ENCODE measurements at places on chromosomes 7 and 10.

GRCh38 chr7:100802951-100803350, 24.4 kb downstream of the EPHB4 start:
- DNase-seq: no peak

DNA sequence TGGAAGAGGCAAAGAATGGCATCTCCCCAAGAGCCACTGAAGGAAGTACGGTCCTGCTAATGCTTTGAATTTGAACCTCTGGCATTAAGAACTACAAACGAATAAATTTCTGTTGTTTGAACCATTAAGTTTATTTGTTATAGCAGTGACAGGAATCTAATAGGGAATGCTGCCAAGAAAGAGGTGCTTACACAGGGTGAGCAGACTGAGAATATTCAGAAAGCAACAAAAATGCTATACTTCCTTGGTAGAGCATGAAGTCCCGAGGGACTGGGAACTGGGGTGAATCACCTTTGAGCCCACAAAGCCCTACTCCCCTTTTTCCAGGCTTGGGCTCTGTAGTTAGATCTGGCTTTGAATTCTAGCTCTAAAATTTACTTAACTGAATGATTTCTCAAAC, 45.0 kb downstream of the PANK1 start:
- DNase-seq: no peak

DNA sequence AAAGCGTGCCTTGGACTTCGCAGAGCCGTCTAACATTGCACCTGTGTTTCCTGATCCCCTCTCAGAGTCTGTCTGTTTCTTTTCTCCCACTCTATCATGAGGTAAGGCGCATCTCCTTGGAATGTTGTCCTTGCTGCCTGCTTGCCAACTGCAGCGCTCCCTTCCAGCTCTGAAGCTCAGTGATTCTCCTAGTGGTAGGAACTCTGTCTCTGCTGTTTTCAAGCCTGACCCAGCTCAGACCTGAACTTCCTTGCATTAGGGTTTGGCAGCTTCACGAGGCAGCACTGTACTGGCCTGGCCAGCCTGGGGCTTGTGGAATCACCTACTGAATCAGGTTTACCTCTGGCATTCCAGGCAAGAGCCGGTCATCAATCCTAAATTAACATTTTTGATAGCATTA, 123.9 kb downstream of the CREB5 start:
- DNase-seq: no peak

DNA sequence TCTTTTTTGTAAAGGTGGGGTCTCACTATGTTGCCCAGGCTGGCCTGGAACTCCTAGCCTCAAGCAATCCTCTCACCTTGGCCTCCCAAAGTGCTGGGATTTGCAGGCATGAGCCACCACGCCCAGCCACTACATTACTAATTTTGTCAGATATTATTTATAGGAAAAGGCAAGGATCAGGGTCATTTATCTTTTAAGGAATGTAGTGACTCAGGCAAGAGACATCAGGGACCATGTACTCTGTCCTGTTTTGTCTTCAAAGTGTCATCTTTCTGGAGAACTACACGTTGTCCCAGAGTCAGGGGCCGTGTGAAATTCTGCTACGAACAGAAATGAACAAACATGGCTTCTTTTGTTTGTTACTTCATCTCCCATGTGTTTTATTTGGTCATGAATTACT, 105.3 kb downstream of the NPTX2 start:
- DNase-seq: no peak

- DNase-seq: no peak
Measured at GRCh38 chr7:73980206-73980605, 47.8 kb upstream of the ELN start.

GRCh38 chr10:1402016-1402770, 335.1 kb downstream of the ADARB2 start:
- no peak for DNase-seq

GRCh38 chr7:6057316-6058129, 26.3 kb downstream of the ANKRD61 start:
- no peak for DNase-seq

- DNase-seq: no peak
Measured at GRCh38 chr10:133032976-133033741, 54.6 kb upstream of the ADGRA1 start.

DNA sequence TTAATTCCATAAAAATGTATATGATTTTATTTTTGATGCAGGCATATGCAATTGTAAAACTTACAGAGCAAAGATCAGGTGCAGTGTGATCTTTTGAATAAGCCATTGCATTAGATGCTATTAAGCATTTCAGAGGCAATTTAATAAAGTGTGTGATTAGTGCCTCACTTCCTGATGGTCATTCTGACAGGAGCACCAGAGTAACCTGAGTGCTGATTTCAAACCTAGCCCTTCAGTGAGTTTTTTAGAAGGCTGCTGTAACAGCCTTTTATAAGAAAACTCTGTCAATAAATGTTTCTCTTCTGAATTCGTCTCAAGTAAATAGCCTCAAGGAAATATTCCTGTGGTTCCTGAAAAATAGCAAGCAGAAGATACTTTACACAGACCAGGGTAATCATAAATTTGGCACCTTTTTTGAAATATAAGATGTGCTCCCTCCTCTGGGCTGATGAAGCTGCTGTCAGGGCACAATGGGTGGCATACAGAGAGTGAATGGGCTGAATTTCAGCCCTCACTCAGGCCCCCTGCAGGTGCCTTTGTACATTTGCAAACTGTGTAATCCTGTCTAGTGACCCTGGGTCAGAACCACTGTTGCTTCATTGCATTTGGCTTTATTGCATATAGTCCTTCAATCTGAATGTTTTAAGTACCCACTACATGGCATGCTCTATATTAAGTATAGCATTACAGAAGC, 193.7 kb upstream of the CSTF2T start:
- no peak for DNase-seq

GRCh38 chr7:158904599-158904998, 48.2 kb downstream of the DYNC2I1 start:
- DNase-seq: no peak

- peak; percentile 75 for DNase-seq
Measured at GRCh38 chr10:28991333-28992270, 297.3 kb upstream of the LYZL1 start.

DNA sequence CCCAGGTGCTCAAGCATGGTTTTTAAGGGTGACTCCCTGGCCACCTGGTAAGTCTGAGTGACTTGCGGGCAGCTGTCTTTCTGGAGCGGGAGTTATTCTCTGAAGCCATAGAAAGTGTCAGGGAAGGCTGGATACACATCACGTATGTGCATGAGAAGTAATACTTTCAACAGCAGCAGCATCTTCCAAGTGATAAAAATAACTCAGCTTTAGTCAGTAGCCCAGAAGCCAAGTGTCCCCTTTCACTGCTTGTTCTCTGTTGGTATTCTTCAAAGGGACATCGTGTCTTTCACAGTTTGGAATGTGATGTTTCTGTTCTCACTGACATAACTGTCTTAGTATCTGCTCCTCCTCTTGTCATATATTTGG, 97.6 kb downstream of the KIAA1217 start:
- DNase-seq: no peak

DNA sequence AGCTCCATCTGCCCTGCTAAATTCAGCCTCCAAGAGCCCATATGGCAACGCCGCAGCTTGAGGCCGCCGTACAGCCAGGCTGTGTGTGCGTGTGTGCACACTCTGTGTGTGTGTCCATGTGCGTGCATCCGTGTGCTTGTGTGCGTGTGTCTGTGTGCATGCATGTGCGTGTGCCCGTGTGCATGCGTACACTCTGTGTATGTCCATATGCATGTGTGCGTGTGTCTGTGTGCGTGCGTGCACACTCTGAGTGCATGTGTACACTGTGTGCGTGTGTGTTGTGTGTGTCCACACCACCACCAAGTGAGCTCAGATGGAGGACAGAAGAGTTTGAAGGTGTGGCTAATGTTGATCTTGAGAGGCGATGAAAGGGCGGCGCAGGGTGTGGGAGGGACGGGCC, 30.0 kb downstream of the SMKR1 start:
- no peak for DNase-seq

DNA sequence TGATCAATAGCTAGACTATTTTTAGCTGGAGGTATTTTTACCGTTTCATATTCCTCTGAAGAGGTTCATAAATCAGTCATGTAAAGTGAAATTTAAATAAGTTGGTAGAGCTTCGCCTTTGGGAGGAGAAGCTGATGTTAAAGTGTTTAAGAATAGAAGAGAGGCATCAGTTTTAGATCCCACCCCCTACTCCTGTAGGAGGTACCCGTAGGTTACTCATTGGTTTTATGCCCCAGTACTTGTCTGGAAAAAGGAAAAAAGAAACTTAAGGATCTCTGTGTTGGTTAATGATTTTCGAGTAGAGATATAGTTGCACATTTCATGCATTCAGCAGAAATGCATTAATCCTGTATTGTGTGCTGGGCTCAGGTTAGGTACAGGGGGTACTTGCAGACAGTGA, 8.7 kb downstream of the ZNF365 start:
- DNase-seq: no peak

- no peak for DNase-seq
Measured at GRCh38 chr10:4685904-4686643, 139.9 kb upstream of the AKR1E2 start.

DNA sequence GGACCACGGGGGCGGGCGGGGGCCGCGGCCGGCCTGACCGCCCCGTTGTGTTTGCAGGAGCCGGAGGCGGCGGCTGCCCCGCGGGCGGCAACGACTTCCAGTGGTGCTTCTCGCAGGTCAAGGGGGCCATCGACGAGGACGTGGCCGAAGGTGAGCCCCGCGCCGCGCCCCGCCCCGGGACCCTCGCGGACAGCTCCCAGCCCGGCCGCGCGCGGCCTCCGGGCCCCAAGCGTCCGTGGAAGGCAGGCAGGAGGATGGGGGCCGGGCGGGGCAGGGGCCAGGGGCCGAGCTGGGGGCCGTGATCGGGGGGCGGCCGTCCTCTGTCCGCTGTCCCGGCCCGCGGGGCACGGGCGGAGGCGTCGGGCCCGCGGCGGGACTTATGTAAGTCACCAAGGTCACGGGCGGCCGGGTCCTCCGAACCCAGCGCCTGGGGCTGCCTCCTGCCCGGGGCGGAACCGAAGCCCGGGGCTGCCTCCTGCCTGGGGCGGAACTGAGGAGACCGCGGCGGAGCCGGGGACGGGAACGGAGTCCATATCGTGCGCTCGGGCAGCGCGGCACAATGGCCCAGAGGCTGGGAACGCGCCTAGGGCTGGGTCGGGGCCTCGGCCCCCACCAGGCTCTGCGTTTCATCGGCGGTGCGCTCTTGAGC, 497 bp downstream of the PPP2R2D start:
- DNase-seq: no peak

DNA sequence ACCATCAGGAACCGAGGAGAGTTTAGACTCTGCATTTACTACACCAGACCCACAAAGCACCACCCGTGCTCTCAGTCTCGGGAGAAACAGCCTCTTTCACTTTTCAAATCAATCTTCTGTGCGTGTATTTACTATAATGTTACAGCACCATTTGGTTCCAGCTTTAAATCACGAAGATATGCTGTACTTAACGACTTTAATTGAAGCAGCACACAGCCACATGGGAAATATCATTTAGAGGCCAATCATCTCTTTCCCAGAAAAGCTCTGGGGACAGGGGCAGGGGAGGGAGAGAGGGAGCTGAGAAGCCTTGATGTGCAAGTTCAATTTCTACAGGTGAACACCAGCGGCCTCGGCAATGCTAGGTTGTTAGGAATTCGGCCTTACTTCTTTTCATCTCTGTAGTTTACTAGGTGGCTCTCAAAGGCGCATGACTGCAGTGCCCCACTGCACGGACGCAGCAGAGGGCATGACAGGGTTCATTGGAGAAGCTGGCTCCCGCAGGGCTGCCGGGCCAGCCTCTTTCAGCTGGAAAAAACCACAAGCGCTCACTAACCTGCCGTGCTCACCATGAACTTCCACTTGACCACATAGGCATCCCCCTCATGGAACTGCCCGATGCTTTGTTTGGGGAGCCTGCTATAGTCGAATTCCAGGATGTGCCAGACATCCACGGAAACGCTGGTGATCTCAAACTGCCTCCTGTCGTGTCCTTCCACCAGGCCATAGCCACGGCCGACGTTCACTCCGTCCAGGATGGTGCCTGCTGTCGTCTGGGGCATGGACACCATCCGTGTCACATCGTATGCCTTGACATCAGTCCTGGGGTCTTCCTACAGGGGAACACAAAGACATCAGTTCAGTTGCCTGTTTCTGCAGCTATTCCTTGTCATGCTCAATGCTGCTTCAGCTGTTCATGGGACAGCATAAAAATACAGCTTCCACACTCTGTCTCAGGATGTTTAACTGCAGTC, 154.5 kb downstream of the SVIL start:
- DNase-seq: no peak

DNA sequence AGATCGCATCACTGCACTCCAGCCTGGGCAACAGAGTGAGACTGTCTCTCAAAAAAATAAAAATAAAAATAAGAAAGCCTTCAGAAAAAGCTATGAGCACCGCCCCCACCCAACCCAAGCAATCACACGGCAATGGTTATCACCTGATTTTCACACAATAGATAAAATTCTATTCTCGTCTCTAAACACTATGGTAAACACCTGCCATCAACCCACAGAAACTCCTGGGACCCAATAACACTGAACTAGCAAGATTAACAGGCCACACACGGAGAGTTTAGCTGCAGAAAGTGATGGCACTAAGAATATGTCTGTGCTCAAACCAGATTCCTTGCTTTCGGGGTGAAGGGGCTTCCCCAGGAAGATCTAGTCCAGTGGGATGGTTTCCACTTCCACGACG, 173.8 kb downstream of the DIP2C start:
- DNase-seq: no peak

GRCh38 chr10:12801214-12802087, 200.1 kb downstream of the CCDC3 start:
- no peak for DNase-seq

Data from astrocyte of the cerebellum (primary cell).